ENCODE measurements at places on chromosomes 2 and 18. TPM values are rescaled to one million over a fixed set of nuclear protein-coding genes. Genes with fewer than 3 reads are reported as not detected.

- no peak for DNase-seq
Measured at GRCh38 chr18:43482136-43482535, 204.8 kb upstream of the SYT4 start.

DNA sequence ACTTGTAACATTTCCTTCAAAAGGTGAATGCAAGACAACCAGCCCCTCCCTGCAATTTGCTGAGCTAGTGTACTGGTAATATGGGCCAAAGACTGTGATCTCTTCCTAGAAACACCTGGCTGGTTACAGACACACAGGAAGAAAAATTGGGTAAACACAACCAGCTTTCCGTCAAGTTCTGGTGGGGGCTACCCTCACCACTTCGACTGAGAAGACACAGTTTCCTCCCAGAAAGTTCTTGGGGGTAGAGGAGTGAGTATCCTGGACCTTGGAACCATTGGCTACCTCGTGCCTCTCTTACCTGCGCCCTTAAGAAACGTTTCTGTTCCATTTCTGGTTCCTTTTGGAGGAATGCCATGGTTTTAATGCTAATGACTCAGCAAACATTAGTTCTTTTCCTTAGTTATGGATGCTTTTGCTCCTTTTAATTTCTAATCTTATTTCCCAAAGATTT, 120.9 kb upstream of the DLX2 start:
- DNase-seq = no peak

GRCh38 chr18:8937160-8938094, 165.1 kb upstream of the NDUFV2 start:
- no peak for DNase-seq

Gene ESPNL
- 0.15 TPM for total RNA-seq
